Neuronal stem cell (in vitro differentiated cells): ENCODE measurements at places on chromosomes 6 and 20.
A peak's percentile ranks its signal among the peaks of the same experiment; 100 is the strongest.

- DNase-seq = peak; percentile 27
These were observed 28.3 kb upstream of the PREP start for GRCh38 chr6:105431226-105431625.

GRCh38 chr6:169897601-169898358, 146.4 kb downstream of the ERMARD start:
- no peak for DNase-seq

GRCh38 chr6:134178161-134179044, 126.0 kb upstream of the SLC2A12 start:
- DNase-seq = peak; percentile 82

GRCh38 chr6:33868141-33868540, 64.3 kb upstream of the MLN start:
- no peak for DNase-seq

DNA sequence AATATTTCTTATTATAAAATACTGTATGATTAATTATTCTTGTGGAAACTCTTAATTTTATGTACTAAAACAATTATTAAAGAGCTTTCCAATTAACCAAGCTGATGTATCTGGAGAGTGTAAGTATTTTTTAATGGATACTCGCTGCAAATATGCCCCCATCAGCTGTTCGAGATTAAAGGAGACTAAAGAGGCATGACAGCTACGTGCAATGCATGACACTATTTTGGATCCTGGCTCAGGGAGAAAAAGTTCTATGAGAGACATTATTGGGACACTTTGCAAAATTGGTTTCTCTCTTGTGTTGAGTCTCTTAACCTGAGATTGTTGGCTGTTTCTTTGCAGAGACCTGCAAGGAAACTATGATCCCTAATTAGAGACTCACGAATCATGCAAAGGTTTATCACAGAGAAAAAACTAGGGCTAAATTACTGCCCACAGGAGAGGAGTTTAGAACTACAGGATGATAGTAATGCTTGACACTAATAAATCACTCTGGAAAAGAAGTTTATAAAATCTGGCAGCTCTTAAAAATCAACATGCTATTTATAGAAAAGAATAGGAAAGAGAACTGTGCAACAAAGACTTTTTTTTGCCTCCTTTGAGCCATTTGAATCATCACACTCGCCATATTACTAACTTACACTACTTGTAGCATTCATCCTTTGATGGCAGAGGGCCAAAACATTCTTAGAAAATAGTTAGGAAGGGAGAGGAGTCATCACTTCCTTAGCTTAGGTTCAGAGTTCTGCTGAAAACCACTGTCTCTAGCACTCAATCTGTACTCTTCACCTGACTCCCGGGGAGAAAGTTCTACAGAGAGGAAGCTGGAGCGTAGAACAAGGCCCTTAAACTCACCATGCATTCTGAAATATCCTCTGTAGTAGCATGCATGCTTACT, 25.3 kb downstream of the NRN1 start:
- no peak for DNase-seq

GRCh38 chr6:87661016-87661415, 41.0 kb downstream of the AKIRIN2 start:
- no peak for DNase-seq

GRCh38 chr6:145723646-145724045, 11.7 kb downstream of the EPM2A start:
- no peak for DNase-seq

GRCh38 chr6:155487371-155488130, 31.9 kb upstream of the NOX3 start:
- DNase-seq = no peak

GRCh38 chr6:91243436-91243835, 656.6 kb upstream of the MAP3K7 start:
- DNase-seq = no peak

GRCh38 chr6:148441454-148441911, 98.8 kb downstream of the SASH1 start:
- no peak for DNase-seq

- DNase-seq = peak; percentile 29
These were observed 1.3 kb downstream of the EPPIN start for GRCh38 chr20:45545754-45546453.

- no peak for DNase-seq
These were observed 14.3 kb downstream of the B4GALT5 start for GRCh38 chr20:49699200-49699992.

DNA sequence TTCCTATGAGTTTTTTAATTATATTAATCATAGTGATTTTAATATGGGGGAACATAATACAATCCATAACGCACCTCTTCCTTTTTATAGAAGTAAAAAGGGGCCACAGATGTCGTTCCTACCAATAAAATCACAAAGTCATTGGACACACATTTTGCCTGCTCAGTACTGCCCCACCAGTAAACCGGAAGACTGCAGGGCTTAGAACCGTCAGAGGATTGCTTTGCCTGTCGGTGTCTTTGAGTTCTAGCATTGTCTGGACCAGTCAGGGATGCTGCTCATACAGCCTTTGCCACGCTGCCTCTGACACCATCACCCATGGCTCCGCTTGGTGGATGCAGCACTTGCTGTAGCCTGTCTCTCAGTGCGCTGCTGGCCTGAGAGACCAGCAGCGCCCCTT, 853.6 kb downstream of the C6orf118 start:
- no peak for DNase-seq

DNA sequence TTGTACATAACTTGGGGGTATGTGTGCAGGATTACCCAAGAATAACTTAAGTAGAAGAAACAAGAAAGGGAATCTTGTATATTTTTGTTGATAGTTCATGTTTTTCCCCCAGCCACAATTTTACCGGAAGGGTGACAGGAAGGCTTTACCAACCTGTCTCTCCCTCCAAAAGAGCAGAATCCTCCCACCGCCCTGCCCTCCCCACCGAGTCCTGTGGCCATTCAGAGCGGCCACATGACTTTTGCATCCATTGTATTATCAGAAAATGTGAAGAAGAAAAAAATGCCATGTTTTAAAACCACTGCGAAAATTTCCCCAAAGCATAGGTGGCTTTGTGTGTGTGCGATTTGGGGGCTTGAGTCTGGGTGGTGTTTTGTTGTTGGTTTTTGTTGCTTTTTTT, 22.0 kb downstream of the PRDM1 start:
- DNase-seq = no peak

DNA sequence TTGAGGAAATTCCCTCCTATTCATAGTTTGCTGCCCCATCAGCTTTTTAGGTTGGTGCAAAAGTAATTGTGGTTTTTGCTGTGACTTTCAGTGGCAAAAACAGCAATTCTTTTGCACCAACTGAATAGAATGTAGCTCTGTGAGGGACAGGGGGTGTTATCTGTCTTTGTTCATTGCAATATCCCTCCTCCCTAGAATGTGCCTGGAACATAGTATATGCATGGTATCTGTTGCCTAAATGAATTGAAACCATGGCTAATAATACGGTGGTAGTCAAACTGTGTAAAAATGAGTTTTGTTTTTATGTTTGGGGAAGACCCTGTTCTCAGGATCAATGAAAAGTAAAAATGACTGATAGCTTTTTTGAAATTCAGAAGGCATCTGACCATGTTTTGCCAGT, 45.1 kb downstream of the SCAND1 start:
- DNase-seq = no peak

DNA sequence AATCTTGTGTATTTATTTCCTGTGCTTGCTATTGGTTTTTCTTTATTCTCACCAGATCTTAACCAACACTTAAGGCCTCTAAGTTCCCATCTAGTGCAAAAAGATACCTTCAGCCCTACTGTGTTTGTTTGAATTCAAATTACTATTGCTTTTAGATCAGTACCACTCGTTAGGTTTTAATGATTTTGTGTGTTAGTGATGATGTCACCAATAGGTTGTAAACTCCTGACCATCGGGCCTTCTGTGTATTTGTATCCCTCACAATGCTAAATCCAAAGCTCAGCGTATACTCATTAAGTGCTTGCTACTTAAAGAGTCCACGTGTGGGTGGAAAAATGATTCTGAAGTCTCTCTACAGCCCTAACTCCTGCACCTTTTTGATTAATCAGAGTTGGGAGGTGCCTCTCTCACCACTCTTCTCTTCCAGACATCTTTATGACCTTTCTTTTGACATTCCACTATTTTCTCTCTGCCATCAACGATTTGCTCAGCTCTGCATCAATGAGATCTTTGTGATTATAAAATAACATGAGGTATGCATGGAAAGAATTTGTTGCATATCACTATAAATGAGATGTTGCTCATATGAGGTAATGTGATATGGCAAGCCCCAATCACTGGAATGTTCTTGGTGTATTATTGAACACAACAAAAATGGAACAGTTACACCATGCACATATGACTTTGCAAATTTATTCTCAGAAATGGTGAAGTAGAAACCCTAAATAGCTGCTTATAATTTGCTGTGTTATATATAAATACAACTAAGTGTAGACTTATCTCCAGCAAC, 55.1 kb upstream of the LAMA2 start:
- DNase-seq = no peak

DNA sequence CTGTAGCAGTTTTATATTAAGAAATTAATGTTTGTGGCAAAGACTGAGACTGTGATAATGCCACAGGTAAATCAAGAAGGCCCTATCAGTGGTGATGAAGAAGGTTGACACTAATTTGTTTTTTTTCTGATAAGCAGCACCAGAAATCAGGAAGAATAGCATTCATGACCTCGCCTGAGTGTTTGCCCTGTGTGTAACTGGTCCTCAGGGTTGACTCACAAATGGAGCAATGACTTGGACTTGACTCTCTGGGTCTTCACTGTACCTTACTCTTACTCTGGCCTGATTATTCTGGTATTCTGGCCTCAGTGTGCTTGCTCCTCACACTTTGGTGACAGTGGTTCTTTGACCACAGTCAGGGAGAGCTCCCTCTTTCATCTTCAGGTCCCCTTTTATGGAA, 243.9 kb downstream of the HAO1 start:
- no peak for DNase-seq

- peak; percentile 62 for DNase-seq
These were observed 29.9 kb upstream of the ZNF184 start for GRCh38 chr6:27502508-27503435.

DNA sequence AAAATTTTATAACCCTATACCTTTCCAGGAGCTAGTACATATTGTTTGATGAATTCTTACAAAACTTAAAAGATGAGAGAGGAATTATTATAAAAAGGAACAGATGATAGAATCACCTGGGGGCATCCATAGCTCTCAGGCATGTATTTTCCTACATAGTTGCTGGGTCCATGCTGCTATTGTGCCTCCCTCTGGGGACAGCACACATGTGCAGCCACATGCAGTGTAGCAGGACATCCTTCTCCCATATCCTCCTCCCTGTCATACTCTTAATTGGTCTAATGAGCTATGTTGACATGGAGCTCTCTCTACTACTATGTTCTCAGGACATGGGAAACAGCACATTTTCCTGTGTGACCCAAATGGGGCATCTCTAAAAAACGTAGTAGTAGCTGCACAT, 898.2 kb upstream of the MAP3K7 start:
- no peak for DNase-seq

- DNase-seq = no peak
These were observed 213.9 kb upstream of the LAMP5 start for GRCh38 chr20:9300534-9300933.

DNA sequence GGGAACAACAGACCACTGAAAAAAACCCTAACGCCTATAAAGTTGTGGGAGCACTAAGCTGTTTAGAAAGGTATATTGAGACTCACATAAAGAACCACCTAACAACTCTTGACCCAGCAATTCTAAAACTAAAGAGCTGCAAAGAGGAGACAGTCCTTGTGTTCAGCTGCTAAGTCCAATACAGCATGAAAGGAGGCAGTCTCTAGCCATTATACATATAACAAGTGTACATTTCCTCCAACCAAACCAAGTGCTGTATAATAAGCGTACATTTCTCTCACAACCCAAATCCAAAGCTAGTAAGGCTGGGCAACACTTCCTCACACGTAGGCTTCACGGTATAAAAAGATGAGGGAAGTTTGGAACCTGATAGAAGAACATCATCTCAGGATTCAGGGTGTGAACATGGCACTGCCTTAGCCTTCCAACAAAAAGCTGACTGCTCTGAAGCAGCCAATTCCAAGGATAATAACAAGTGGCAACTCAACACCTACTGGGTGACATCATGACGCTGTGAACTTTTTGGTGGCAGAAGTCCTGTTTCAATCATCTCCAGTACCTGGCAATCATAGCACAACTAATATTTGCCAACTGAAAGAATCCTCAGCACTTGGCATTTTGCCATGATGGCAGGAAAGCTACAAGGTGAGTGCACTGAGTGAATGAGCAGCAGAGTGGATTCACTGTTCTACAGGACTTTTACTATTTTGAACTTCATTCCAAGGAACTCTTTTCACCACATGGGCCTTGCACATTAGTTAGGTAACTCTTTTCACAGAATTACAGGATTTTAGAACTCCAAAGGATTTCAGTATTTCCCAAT, 16.6 kb downstream of the TBC1D20 start:
- DNase-seq = no peak

DNA sequence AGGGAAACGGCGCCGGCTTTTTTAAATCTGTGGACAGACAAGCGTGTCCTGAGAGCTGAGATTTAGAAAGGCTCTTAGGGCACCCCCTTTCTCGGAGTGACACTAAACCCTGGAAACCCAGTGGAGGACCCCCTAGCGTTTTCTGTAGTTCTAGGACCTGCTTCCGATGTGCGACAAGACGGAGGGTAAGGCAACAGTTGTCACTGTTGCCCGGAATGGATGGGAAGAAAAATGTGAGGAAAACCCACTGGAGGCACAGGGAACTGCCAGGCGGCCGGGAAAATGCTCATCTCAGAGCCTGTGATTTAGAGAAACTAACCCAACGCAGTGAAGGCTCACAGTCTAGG, 551 bp upstream of the ATP5F1E start:
- DNase-seq = no peak

DNA sequence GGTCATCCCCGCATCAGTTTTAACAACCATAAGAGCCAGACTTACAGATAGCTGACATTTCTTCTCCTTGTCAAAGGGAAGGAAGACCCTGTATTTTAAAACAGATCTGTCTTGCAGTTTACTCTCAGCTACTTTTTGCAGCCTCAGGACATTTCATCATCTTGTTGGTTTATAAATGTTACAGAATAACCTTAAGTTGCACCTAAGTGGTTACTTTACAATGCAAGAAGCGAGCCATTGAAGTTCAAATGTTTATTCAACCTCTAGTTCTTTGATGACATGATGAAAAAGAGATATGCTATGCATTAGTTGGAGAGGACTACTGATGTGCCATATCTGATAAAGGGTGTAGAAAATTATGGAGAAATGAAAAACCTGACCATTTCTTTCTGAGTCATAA, 187.9 kb upstream of the COL21A1 start:
- DNase-seq = no peak

DNA sequence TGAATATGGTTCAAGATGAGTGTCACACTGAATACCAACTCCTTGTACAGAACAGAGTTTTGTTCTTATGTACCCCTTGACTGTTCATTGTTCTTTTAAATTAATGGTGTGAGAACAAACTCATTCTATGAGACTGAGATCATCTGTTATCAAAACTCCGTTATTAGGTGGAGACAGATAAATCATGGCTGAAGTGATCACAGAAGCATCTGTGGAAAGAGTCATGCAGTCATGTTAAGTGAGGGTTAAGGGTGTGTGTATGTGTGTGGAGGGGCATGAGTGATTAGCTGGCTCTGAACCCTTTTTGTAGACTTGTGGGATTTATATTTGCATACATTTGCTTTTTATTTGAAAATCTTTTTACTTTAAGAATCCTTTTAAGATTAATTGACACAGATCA, 24.7 kb downstream of the ADGRG6 start:
- DNase-seq = no peak

- DNase-seq = no peak
These were observed 94.0 kb upstream of the MCHR2 start for GRCh38 chr6:100088009-100088408.
